T-helper 17 cell (primary cell): ENCODE measurements at places on chromosomes 1 and 21.

GRCh38 chr1:65232461-65232990 lies 76.8 kb upstream of the DNAJC6 start:
- DNase-seq: no peak
- H3K4me1 ChIP-seq: peaks cover 5% of the 10 kb centered on the region
- no peak overlapping the region for H3K4me3 ChIP-seq
- H3K27ac ChIP-seq: no peak overlapping the region
- H3K36me3 ChIP-seq: peaks cover 2% of the 10 kb centered on the region

GRCh38 chr1:68321084-68321685 lies 88.9 kb upstream of the WLS start:
- no peaks in the 10 kb centered on the region for H3K36me3 ChIP-seq
- no peak overlapping the region for H3K4me3 ChIP-seq
- H3K27ac ChIP-seq: no peak overlapping the region
- H3K4me1 ChIP-seq: peaks cover 2% of the 10 kb centered on the region

- peaks cover 27% of the 10 kb centered on the region for H3K4me1 ChIP-seq
- H3K36me3 ChIP-seq: peaks cover 16% of the 10 kb centered on the region
- H3K27me3 ChIP-seq: no peaks in the 10 kb centered on the region
- no peak overlapping the region for H3K27ac ChIP-seq
Measured at GRCh38 chr1:91710261-91710660, 175.7 kb downstream of the TGFBR3 start.

GRCh38 chr1:155033524-155033923 lies at the start of the genes DCST1 and DCST2:
TSS of gene DCST1 (plus strand) at chr1:155033824. CDS start at chr1:155034037, 213 bp downstream.
TSS of gene DCST2 (minus strand) at chr1:155033781. CDS start at chr1:155033701, 80 bp downstream.
- no peak within 1 kb of the TSS for H3K27ac ChIP-seq
- no peak within 1 kb of the TSS for H3K4me3 ChIP-seq
- peaks cover 4% of the 10 kb centered on the region for H3K4me1 ChIP-seq
- peaks cover 4% of the 10 kb centered on the region for H3K27me3 ChIP-seq
- DNase-seq: no peak
- no peaks in the 10 kb centered on the region for H3K36me3 ChIP-seq

GRCh38 chr21:38234395-38235142 lies 22.2 kb upstream of the KCNJ15 start:
- no peaks in the 10 kb centered on the region for H3K4me1 ChIP-seq
- no peak overlapping the region for H3K27ac ChIP-seq
- DNase-seq: no peak
- no peaks in the 10 kb centered on the region for H3K27me3 ChIP-seq
- no peak overlapping the region for H3K4me3 ChIP-seq

DNA sequence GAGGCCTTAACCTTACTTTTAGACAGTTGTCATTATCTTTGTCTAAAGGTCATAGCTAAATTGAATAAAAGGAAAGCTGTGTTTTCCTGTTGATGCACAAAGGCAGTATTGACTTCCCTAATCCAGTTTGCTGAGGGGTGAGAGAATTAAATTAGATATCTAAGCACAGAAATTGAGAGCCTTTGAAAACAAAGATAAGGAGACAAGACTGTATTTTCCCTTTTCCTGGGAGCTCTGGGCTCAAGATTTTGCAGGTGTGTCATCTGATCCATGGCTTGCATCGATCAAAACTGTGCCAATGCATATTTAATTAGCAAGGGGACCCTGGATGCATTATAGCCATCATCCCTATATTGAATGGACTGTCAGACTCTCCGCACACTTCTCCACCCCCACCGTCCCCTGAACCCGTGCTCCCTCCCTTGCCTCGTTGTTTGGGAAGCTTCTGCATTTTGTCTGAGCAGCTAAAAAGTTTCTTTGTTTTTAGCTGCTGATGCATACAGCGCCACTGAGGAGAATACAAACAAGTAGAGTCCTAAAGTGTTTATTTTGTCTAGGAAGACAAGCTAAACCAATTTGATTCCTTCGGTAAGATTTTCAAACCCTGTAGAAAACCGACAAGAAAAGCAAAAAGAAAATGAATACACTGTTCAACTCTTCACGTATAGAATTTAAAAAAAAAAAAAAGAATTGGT lies 186.3 kb downstream of the NFIA start:
- no peak for DNase-seq
- peaks cover 4% of the 10 kb centered on the region for H3K27me3 ChIP-seq
- peaks cover 2% of the 10 kb centered on the region for H3K36me3 ChIP-seq
- no peak overlapping the region for H3K4me3 ChIP-seq
- no peak overlapping the region for H3K27ac ChIP-seq
- peaks cover 16% of the 10 kb centered on the region for H3K4me1 ChIP-seq

DNA sequence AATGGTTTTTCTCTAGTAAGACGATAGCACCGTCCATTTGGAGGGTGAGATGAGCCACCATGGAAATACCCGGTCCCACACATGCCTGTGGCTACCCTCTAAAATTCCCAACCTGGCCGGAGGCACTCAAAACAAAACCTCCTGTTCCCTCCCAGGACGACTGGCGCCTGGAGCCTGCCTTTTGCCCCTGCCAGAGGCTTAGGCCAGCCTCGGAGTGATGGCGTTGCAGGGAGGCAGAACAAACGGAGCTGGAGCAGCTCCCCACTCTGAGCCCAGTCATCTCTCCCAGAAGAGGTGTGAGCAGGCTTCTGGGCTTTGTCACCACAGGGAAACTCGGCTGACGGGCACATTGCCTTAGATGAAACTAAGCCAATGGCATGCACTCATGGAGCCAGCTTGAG lies 213.7 kb upstream of the HOOK1 start:
- H3K27ac ChIP-seq: no peak overlapping the region
- peaks cover 4% of the 10 kb centered on the region for H3K36me3 ChIP-seq
- H3K4me3 ChIP-seq: no peak overlapping the region

DNA sequence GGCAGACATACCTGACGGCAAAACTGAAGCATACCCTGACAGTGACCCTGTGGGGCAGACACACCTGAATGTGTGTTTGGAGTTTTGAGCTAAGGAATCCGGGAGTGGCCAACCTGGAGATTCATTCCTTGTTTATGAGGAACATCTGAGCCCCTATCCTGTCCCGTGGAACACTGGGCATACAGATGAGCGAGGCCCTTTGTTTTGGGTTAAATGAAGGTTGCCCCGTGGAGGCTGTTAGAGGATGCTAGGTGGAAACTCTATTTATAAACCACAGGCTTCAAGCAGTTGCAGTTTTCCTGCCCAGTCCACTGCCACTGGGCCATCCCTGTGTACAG lies 18.1 kb downstream of the GALNT2 start:
- no peaks in the 10 kb centered on the region for H3K27me3 ChIP-seq
- DNase-seq: no peak
- peaks cover 38% of the 10 kb centered on the region for H3K4me1 ChIP-seq
- H3K36me3 ChIP-seq: no peaks in the 10 kb centered on the region

GRCh38 chr1:59078866-59079265 lies 218.0 kb upstream of the FGGY start:
- peaks cover 21% of the 10 kb centered on the region for H3K27me3 ChIP-seq
- no peak for DNase-seq
- H3K4me1 ChIP-seq: peaks cover 3% of the 10 kb centered on the region
- H3K27ac ChIP-seq: no peak overlapping the region
- no peak overlapping the region for H3K4me3 ChIP-seq

GRCh38 chr1:228065543-228066347 lies 16.8 kb upstream of the ARF1 start:
- DNase-seq: no peak
- H3K4me1 ChIP-seq: peaks cover 3% of the 10 kb centered on the region
- H3K4me3 ChIP-seq: no peak overlapping the region
- H3K27ac ChIP-seq: no peak overlapping the region

- no peaks in the 10 kb centered on the region for H3K4me1 ChIP-seq
- H3K27me3 ChIP-seq: no peaks in the 10 kb centered on the region
- H3K27ac ChIP-seq: no peak overlapping the region
Measured at GRCh38 chr1:67952071-67952470, 98.4 kb downstream of the DIRAS3 start.

GRCh38 chr1:26043765-26044164 lies 2.2 kb downstream of the SLC30A2 start:
- H3K4me3 ChIP-seq: no peak overlapping the region
- no peak overlapping the region for H3K27ac ChIP-seq
- peaks cover 4% of the 10 kb centered on the region for H3K4me1 ChIP-seq
- DNase-seq: no peak
- peaks cover 52% of the 10 kb centered on the region for H3K27me3 ChIP-seq
- H3K36me3 ChIP-seq: peaks cover 6% of the 10 kb centered on the region

DNA sequence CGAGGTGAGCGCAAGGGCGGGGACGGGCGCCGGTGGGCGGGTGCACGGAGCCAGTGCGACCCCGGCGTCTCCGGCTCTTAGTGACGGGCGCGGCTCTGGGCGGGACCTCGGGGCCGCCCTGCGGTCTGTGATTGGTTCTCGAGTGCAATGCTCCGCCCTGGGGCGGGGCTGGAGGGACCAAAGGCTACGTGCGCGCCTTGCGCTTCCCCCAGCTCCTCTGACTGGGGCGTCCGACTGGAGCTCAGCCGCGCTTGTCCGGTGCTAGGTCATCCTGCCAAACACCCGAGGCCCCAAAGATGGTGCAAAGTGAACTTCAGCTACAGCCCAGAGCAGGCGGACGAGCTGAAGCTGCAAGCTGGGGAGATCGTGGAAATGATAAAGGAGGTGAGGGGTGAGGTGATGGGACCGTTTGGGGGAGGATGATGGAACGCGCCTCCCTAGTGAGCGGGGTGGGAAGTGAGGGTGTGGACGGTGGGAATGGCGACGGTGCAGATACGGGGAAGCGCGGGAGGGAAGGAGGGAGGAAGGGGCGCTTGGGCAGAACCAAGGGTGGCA lies 811 bp downstream of the SH3D21 start:
- peak overlapping the region; percentile 57 for H3K27ac ChIP-seq
- peak; percentile 93 for DNase-seq
- no peaks in the 10 kb centered on the region for H3K27me3 ChIP-seq
- H3K4me1 ChIP-seq: peaks cover 7% of the 10 kb centered on the region
- H3K4me3 ChIP-seq: peak overlapping the region; percentile 97

DNA sequence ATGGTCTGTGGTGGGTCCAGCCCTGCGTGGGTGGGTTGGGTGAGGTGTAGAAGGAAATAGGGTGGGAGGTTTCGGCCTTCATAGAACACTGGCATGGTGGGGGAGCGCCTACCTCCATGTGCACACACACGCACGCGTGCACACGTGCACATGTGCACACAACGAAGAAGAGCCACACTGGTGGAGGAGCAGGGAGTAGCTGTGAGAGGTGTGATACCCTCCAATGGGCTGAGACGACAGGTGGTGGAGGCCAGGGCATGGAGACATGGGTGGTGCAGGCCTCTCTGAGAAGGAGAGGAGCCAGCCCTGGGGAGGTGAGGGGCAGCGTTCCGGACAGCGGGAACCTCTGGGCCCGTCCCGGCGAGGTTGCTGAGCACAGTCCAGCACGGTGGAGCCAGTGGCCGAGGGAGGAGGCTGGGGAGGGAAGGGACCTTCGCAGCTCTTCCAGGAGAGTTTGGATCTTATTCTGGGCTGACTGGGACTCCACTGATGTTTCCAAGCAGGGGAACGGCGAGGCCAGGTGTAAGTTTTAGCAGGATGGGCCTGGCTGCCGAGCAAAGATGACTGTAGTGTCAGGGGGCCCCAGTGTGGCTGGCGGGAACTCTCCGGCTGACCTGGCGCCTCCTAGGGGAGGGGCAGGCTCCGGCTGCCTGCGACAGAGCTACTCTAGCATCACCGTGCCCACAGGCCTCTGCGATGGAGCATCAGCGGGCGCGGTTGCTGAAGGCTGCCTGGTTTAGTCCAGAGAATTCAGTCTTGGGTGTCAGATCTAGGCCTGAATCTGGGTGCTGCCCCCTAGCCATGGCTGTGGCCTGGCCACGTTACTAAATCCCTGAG lies 107.2 kb downstream of the ARHGEF10L start:
- peaks cover 18% of the 10 kb centered on the region for H3K27me3 ChIP-seq
- peaks cover 2% of the 10 kb centered on the region for H3K4me1 ChIP-seq
- no peak for DNase-seq
- H3K27ac ChIP-seq: no peak overlapping the region
- no peak overlapping the region for H3K4me3 ChIP-seq
- no peaks in the 10 kb centered on the region for H3K36me3 ChIP-seq

GRCh38 chr1:24450316-24450715 lies 34.7 kb downstream of the NIPAL3 start:
- DNase-seq: no peak
- H3K36me3 ChIP-seq: peaks cover 5% of the 10 kb centered on the region
- H3K4me1 ChIP-seq: peaks cover 3% of the 10 kb centered on the region
- peak overlapping the region; percentile 74 for H3K27ac ChIP-seq

GRCh38 chr1:12405325-12406210 lies 175.7 kb downstream of the VPS13D start:
- H3K4me1 ChIP-seq: no peaks in the 10 kb centered on the region
- no peak overlapping the region for H3K27ac ChIP-seq
- H3K36me3 ChIP-seq: peaks cover 12% of the 10 kb centered on the region

- no peaks in the 10 kb centered on the region for H3K4me1 ChIP-seq
- H3K27me3 ChIP-seq: peaks cover 22% of the 10 kb centered on the region
- no peak for DNase-seq
Measured at GRCh38 chr1:90862782-90863181, 145.7 kb upstream of the BARHL2 start.

DNA sequence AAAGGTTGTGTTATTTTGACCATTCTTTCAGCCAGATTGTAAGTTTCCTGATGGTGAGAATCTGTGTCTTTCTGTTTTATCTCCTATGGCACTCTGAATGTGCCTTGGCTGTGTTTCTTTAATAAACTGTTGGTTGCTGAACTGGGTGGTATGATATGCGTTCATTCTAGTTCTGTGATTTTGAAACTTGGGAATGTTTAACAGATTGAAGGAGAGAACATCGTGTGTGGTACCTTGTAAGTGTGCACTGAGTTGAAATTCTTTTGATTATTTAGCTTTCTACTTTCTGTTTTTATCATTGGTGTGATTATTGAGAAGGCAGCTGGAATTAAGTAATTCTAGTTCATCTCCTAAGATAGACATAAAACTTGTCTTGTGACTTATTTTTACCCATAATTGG lies 4.6 kb downstream of the BACH1 start:
- H3K4me3 ChIP-seq: no peak overlapping the region
- no peak for DNase-seq
- peaks cover 2% of the 10 kb centered on the region for H3K36me3 ChIP-seq
- H3K27me3 ChIP-seq: no peaks in the 10 kb centered on the region
- peaks cover 41% of the 10 kb centered on the region for H3K4me1 ChIP-seq
- no peak overlapping the region for H3K27ac ChIP-seq

DNA sequence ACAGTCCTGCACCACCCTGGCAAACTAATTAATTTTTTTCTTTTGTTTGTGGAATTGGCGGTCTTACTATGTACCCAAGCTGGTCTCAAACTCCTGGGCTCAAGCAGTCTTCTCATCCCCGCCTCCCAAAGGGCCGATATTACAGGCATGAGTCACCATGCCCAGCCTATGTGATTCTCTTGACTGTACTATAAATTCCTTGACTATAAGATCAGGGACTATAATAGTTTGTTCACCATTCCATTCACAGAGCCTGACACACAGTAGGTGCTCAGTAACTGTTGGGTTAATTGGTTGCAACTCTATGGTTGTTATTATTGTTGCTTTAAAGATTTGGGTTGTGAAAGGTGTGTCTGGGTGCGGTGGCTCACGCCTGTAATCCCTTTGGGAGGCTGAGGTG lies 17.2 kb downstream of the DAP3 start:
- H3K27ac ChIP-seq: no peak overlapping the region
- peaks cover 16% of the 10 kb centered on the region for H3K4me1 ChIP-seq
- DNase-seq: no peak
